IPS-NIHi11 (cell line): ENCODE measurements at places on chromosomes 5 and 9.
A peak's percentile ranks its signal among the peaks of the same experiment; 100 is the strongest.

DNA sequence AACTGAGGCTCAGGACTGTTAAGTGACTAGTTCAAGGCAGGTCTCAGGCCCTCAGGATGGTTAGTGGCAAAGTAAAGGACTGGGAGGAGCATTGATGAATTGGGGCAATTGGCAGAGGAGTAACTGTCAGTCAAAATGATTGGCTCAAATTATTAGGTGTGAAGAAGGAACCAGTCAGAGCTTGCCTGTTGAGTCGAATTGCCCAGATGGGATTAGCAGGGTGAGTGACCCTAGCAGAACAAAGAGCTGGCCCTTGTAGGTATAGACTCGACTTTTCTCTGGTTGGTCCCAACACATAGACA lies 2.6 kb upstream of the NSD1 start:
- DNase-seq, result no peak

- no peak for DNase-seq
These were observed 119.2 kb upstream of the SV2C start for GRCh38 chr5:75964008-75964407.

DNA sequence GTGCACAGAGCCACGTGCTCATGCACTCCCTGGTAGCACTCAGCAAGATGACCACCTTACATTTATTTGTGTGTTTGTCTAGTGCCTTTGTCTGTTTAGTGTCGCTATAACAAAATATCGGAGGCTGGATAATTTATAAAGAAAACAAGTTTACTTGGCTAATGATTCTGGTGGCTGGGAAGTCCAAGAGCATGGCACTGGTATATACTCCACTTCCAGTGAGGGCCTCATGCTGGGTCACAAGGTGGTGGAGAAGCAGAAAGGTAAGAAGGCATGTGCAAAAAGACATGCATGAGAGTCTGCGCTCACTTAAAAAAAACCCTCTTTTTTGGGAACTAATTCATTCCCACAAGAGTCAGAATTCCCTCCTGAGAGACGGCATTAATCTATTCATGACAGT lies 52.5 kb upstream of the BOD1 start:
- DNase-seq, result no peak

GRCh38 chr5:140982083-140982716 lies 15.9 kb downstream of the PCDHAC2 start:
- no peak for DNase-seq

DNA sequence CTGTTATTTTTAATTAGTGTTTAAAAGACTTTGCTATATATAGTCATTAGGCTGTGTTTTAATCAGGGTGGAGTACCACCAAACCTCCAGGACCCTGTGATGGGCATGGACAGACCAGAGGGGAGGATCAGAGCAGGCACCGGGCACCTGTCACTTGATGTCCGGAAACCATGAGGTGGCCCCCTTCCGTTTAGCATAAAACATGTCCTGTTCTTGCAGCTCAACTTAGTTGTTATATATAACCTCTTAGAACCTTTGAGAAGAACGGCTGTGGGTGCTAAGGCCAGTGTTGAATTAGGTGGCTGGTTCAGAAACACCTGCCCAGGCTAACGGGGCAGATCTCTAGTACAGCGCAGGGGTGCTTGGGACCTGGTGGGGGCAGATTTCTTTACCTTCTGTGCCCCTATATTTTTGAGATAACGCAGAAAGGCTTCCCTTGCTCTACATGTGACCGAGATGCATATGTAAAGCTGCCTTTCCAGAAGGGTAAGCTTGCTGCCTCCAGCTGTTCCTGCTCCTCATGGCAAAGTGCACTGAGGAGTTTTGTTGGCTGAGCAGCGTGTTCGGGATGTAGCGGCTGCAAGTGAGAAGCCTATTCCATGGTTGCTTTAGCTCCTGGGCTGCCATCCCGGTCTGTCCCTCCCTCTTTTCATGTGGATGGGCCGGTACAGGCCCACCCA lies 255.5 kb downstream of the FANCC start:
- no peak for DNase-seq

- DNase-seq, result no peak
These were observed 111.3 kb upstream of the ADRA1B start for GRCh38 chr5:159805021-159805420.

DNA sequence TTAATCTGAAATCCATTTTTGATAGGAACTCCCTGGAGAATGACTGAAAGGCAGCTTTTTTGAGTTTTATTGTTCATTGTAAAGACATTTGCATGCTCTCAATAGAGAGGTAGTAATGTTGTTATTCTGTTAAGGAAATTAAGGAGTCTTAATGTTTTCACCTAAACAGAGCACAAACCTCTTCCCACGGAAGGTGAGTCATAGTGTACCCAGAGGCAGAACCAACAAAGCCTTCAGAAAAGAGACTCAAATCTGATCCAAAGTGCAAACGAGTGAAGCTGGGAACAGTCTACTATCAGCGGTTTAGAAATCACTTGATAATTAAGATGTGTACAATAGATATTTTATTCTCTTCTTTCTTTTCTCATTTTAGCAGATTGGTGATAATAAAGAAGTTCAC lies 470.5 kb downstream of the PLK2 start:
- DNase-seq, result no peak

DNA sequence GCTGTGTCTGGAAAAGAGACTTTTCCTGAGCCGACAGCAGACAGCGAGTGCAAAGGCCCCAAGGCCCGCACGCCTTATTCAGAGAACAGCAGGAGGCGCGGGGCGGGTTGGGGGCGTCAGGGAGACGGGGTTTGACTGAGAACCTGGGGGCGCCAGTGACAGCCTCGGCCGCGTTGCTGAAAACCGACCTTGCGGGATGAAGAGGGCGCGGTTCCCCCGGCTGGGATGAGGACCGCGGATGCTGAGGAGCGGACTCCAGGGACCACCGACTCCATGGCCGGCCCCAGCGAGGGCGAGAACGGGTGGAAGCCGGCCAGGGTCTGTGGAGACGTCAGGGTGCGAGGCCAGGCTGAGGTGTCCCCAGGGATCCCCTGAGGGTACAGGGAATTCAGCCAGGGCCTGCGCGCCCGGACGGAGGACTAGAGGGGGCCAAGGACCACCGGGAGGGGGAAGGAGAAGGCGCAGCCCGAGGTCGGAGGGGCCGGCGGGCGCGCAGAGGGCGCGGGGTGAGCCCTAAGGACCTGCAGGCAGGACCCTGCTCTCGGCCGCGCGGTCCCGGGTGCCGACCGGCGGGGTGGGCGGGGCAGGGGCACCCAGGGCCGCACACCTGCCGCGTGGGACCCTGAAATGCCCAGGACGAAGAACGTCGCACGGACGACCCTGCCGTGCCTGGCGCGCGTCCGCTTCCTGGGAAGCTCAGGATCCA lies 837 bp upstream of the AHRR start:
- no peak for DNase-seq

DNA sequence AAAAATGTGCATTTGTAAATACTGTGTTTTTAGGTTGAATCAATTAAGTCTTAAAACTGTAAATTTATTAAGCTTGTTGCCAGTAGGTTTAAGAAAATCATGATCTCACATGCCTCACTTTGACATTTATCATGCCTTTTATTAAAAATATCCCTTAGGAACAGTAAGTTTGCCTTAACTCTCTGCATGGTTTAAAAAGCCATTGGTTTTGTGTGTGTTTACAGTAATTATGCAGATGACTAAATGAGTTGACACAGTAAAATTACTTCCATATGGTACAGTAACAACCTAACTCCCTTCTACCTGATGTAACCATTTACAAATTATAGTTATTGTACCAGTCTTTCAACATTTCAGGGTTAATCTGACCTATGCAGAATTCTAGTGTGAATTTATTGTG lies 6.5 kb downstream of the RPS6 start:
- no peak for DNase-seq

GRCh38 chr9:101073122-101073521 lies 44.6 kb downstream of the PLPPR1 start:
- DNase-seq, result no peak

- DNase-seq, result no peak
These were observed 676 bp upstream of the OCLN start for GRCh38 chr5:69491838-69492390.

- peak; percentile 84 for DNase-seq
These were observed 21.3 kb upstream of the NDST1 start for GRCh38 chr5:150486402-150487198.

- no peak for DNase-seq
These were observed 17.9 kb downstream of the HMMR start for GRCh38 chr5:163478126-163478981.

DNA sequence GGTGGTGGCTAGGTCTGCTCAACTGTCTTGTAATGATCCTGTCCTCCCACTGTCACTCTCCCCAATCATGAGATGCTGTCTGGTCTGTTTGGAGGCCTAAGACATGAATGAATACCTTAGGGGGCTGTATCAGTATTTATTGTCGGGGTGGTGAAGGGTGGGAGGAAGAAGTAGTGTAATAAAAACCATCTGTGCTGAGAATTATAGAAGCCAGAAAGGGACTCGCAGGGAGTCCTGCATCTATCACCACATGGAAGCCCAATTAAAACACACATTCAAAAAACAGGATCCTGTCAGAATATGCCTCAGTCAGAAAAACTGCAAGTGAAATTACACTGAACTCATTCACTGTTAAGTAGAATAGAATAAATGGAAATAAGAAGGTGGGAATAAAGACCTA lies 1134.3 kb upstream of the C9orf72 start:
- no peak for DNase-seq

- no peak for DNase-seq
These were observed 78.3 kb upstream of the SSBP2 start for GRCh38 chr5:81829242-81829641.

DNA sequence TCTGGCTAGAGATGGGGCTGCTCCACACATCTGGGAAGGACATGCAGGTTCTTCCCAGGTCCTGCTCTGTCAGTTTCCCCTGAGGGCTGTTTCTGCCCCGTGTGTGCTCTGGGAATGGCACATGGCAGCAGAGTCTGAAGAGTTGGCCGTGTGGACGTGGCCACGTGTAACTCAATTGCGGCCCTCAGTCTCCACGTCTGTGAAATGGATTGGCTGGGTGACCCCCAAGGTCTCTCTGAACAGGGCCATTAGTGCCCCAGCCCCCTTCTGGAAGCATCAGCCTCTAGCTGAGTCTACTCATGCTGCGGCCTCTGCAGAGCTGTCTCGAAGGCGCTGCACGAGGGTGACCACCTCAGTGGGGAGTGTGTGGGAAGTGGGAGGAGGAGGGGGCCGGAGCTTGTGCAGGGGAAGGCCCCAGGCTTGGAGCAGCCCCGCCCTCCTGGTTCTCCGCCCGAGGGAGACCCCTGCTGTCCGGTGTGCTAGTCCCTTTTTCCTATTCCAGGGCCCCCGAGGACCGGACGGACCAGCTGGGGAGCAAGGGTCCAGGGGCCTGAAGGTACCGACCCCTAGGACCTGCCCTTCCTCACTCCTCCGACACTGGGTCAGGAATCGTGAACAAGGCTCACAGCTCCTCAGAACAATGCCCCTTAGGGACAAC lies 58.9 kb upstream of the ORM1 start:
- DNase-seq, result peak; percentile 82

GRCh38 chr9:97906236-97906831 lies 16.0 kb downstream of the TRMO start:
- no peak for DNase-seq

- DNase-seq, result no peak
These were observed 821.6 kb downstream of the TLE1 start for GRCh38 chr9:80867731-80868130.

DNA sequence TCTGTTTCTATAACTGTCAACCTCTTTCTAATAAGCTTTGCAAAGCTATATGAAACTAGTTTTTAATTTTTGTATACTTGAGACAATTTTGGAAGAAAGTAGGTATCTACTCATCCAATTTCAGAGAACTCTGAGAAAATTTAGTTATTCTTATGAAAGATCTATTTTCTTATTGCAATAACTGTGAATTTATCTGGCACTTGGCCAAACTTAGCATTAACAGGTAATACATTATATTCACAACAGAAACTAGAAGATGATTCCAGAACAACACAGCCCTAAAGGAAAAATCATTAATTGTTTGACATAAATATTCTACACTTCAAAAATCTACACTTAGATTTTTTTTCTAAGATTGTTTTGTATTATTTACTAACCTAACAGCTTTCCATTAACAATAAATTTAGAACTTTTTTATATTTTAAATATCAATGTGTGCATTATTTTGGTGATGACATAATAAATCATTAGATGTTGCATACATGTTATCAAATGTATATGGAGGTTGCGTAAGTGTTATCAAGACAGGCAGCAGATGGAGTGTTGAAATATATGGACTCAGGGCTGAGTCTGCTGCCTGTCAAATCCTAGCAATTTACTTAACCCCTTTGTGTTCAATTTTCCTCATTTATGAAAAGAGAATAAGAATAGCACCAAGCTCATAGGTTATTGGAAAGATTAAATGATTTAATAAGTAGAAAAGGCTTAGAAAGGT lies 141.8 kb downstream of the MUSK start:
- no peak for DNase-seq

- DNase-seq, result peak; percentile 41
These were observed 430.4 kb downstream of the CAAP1 start for GRCh38 chr9:26462213-26462612.

DNA sequence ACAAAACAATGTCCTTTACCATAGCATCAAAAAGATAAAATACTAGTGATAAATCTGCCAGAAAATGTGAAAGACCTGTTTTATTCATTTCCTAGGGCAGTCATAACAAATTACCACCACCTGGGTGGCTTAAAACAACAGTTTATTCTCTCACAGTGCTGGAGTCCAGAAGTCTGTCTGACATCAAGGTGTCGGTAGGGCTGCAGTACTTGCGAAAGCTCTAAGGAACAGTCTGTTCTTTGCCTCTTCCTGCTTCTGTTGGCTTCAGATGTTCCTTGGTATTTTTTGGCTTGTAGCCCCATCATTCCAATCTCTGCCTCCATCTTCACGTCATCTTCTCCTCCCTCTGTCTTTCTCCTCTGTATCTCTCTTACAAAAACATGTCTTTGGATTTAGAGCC lies 51.0 kb downstream of the PTPDC1 start:
- no peak for DNase-seq

DNA sequence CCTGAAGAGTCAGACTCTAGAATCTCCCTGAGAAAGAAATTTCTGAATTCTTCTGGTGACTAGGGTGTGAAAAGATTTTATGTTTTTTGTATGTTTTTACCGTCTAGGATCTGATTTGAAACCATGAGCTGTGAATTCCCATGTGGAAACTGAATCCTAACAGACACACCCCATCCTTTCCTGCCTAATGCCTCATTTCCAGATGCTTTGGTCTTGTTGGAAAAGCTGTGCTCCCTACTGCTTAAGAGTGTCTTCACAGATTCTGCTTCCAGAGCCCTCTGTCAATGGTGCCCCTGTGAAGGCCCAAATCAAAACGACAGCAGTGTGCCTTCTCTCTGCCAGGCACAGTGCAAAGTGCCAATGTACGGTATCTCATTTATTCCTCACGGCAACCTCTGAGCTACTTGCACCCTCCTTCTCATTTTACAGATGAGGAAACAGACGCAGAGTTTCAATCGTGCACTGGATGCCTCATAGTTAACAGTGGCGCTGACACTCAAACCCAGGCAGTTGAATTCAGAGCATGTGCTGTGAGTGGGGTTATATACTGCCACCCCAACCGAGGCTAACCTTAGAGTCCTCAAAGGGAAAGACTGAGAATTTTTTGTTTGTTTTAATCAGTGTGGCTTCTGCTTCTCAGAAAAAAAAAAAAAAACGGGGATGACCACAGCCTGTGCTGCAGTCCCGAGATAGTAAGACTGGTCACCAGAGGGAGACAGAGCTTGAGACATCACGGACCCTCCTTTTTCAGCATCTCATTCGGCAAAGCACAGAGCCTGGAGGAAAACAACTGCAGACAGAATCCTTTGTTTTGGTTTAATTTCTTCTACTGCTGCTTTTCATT lies 188.4 kb downstream of the SNCAIP start:
- DNase-seq, result peak; percentile 74
